ENCODE measurements at places on chromosomes 1 and 21.

DNA sequence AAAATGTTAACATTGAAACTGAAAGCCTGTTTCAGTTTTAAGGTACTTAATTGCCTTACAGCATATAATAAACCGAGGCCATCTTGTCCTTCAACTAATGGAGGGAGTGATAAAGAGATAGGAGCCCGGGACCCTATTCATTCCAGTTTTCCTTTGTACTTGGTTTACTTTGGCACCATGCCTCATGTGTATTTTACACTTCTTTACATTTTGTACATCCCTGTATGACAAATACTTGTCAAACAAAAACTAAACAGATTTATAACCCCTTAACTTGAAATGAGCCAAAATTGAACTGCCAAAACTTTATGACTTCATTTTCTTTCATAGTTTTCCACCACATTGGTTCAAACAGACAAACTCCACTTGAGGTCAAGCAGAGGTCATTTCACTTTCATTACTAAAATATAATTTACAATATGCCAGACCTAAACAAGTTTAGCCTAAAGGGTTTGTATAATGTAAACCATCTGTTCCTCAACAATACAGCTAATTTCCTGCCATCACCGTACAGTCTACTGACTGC lies 30.9 kb upstream of the UBE2U start:
- DNase-seq: no peak

DNA sequence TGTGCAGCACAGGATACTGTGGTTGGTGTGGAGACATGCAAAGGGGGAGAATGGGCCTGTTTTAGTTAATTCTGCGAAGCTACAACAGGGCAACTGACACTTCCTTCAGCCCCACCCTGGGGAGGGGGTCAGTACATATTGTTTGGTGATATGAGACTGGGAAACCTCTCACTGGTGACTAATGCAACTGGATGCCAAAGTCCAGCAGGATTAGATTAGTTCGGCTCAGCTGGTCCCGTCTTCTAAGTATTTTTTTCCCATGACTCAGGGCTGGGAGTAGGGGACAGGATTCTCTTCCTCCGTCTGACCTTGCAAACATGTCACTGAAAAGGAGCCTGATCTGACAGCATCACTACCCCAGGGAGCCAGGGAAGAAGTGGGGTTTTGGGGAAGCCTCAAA lies 43.0 kb downstream of the PLXNA2 start:
- DNase-seq: no peak

- no peak for DNase-seq
Observed at GRCh38 chr1:233240829-233241682, 54.5 kb downstream of the PCNX2 start.

DNA sequence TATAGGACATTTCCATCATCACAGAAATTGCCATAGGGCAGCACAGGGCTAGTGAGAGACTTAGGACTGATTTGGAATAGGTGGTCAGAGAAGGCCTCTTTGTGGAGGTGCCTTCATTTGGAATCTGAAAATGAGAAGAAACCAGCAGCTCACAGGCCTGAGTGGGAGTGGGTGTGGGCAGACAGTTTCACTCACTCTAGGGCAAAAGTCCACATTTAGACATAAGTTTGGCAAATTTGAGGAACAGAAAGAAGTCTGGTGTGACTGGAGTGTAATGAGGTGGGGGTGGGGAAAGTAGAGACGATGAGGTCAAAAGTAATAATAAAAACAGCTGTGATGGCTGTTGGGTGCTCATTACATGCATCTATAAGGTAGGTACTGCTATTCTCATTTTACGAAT lies 22.4 kb upstream of the BCAR3 start:
- no peak for DNase-seq

- DNase-seq: no peak
Observed at GRCh38 chr1:79982211-79982610, 975.7 kb upstream of the ADGRL4 start.

DNA sequence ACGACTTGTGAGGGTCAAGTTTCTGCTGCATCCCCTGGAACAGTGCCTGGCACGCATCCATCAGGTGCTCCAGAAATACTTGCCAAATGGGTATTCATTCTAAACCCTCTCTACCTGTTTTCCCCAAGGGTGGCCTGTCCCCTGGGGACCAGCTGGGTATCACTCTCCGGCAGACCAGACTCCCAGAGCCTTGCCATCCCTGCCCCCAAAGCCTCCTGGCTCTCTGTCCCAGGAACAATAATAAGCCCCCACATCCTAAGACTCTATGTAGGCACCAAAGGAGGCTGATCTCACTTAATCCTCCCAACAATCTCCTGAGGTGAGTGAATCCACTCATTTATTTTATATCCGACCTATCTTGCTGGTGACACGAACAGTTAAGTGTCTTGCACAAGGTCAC lies 96.7 kb downstream of the MRPL37 start:
- no peak for DNase-seq

- DNase-seq: no peak
Observed at GRCh38 chr1:228337031-228337564, 69.5 kb downstream of the TRIM11 start.

GRCh38 chr1:93992190-93992589 lies 83.0 kb upstream of the GCLM start:
- DNase-seq: no peak

- no peak for DNase-seq
Observed at GRCh38 chr1:85243372-85243771, 16.1 kb downstream of the C1orf52 start.

GRCh38 chr1:64092851-64093371 lies 110.5 kb upstream of the UBE2U start:
- no peak for DNase-seq

GRCh38 chr1:180283098-180283497 lies 53.0 kb downstream of the LHX4 start:
- no peak for DNase-seq

DNA sequence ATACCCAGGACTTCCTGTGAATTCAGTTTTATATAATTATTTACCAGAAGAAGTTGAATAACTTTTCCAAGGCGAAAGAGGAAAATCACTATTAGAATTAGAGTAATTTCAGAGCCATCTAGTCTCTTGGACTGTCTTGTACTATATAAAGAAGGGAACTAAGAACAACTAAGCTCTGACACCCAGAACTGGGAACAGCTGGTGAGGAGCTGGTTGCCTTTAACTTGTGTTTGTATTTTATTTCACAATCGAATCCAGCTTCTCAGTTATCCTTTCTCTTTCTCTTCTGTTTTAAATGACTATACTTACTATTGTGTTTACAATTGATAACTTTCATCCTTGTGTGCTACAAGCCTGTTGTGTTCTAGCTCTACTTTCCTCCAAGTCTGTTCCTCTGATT lies 8.4 kb downstream of the SNX27 start:
- DNase-seq: no peak

GRCh38 chr1:17363351-17363750 lies 8.6 kb upstream of the PADI6 start:
- no peak for DNase-seq

GRCh38 chr1:31063631-31064030 lies 1.9 kb downstream of the PUM1 start:
- DNase-seq: no peak

- no peak for DNase-seq
Observed at GRCh38 chr1:235945775-235946570, 79.3 kb upstream of the LYST start.

DNA sequence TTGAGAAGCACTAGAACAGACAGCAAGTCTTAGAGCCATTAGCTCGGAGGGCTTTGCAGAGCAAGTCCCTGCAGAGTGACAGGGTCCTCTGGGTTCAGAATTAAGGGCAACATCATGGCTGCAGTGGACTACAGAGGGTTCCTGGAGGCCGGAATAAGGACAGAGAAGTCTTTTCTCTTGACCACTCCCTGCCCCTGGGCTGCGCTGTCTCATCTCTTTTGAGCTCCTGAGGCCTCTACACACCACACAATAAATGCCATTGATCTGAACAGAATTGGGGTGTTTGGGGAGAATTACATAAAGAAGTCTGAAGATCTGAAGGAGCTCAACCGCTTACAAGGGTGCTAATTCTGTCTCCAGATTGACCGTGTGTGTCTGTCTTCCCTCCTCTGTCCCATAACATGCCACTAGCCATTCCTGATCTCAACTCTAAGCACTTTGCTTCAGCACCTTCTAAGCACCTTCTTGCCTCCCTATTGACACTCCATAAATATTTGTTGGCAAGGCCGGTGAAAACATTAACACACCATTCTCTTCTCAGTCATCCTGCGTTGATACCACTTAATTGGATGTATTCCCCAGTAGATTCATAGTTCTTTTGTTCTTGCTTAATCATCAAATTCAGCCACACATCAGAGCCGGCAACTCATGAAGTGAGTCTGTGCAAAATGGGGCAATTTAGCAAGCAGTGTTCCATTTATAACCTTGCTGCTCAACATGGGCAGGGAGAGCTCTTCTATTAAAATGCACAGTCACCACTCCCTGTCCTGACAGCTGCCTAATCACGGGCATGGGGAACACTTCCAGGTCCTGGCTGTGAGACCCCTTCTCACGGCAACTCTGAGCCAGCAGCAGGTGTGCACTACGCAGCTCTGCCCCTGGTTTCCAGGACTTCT lies 49.7 kb downstream of the NMNAT2 start:
- DNase-seq: no peak

- no peak for DNase-seq
Observed at GRCh38 chr1:160978510-160978927, 23.9 kb upstream of the ITLN2 start.

GRCh38 chr1:114093624-114094362 lies 59.9 kb downstream of the SYT6 start:
- DNase-seq: no peak

- DNase-seq: no peak
Observed at GRCh38 chr1:43976045-43976444, 1.3 kb downstream of the ATP6V0B start.

- no peak for DNase-seq
Observed at GRCh38 chr21:28783641-28784185, 209.0 kb downstream of the LTN1 start.

- no peak for DNase-seq
Observed at GRCh38 chr1:232886271-232886670, 64.1 kb upstream of the NTPCR start.

DNA sequence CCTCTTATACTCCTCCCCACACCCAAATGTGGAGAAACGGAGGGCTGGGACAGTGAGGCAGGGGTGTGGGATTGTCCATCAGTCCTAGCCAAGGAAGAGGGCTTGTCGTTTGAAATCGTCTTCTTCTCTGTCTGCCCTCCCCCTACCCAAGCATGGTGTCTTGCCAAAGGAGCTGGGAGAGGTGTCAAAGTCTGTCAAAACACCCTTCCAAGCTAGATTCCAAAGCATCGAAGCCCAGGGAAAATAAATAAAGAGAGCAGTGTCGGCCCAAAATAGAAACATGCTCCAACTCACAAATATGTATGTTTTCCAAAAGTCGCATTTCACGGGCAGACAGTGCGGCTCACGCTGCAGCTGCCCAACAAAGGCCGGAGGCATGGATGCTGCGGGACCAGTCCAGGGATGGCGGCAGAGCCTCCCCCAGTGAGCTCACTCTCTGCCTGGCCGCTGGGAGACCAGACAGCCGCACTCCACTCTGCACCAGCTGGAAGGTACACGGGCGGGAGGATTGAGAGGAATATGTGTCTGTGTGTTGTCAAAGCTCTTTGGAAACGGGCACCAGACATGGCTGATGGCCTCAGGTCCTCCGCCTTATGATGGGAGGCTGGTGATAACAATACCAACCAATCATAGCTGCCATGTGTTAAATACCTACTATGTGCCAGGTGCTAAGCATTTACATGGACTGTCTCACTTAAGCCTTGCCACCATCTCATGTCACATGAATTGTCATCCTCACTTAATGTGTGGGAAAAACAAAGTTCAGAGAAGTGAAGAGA lies 3.9 kb downstream of the DISP3 start:
- no peak for DNase-seq

DNA sequence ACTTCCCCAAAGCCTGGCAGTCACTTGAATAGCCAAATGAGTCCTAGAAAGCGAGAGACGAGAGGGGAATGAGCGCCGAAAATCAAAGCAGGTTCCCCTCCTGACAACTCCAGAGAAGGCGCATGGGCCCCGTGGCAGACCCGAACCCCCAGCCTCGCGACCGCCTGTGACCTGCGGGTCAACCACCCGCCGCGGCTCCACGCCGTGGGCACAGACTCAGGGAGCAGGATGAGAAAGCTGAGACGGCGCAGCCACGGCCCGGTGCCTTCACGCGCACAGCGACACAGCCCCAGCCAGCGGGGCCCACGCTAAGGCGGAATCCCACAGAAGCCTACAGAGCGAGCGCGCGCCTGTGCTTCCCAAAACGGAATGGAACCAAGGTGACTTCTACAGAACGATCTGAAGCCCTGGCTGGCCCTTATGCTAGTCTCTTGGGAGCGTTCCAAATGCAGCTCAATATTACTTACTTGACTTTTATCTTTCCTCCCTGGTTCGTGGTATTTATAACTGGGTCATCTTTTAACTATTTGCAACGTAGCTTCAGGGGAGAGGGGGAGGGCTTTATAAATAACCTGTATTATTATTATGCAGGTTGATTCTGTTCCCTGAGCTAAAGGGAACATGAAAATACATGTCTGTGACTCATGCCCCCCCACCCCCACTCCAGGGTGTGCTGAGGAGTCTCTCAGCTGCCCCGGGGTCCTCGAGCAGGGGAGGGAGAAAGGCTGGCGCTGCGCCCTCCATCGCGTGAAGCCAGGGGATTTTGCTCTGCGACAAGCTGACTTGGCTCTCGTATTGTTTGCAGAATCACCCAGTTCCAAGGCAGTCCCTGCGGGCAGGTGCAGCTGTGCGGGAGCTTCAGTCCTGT lies 1.7 kb downstream of the TSPEAR start:
- DNase-seq: peak; percentile 68

- peak; percentile 57 for DNase-seq
Observed at GRCh38 chr1:114670083-114671010, 498 bp upstream of the DENND2C start.

- DNase-seq: no peak
Observed at GRCh38 chr1:160925652-160926244, 28.9 kb downstream of the ITLN2 start.

GRCh38 chr1:232985882-232986526 lies 35.6 kb downstream of the NTPCR start:
- no peak for DNase-seq

DNA sequence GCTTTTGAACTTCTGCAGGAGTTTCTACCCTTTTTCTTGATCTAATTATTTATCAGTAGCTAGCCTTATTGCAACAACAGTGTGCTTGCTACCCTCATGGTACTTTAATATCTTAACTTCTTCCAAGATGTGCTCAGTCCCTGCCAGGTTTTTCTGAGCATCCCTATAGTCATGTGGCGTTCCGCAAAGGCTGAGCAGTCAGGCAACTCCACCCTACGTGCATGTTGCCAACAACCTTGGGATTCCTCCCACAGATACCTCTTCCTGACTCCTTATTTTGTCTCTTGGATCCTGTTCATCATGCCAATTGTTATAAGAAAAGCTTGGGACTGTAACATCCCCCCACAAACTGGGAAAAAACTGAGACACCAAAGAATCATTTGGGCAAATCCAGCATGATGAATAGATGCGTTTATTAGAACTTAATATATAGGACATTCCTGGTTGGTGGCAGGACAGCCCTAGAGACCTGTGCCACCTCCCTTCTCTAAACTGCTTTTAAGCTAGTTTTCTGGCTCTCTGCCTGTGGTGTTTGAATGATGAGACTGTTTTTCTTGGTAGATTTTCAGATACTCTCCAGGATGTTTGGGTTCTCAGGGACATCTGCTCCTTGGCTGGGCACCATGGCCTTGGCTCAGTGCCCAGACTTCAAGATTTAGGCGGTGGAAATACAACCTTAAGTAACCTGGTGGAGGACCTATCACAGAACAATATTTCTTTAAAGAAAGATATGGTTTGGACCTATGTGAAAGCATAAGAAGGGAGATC lies 27.1 kb upstream of the KCTD3 start:
- DNase-seq: no peak

GRCh38 chr1:228857611-228858010 lies 122.3 kb downstream of the RHOU start:
- no peak for DNase-seq

- DNase-seq: no peak
Observed at GRCh38 chr1:45470306-45470798, 20.6 kb downstream of the TESK2 start.

All from NCI-H187 (cell line).